NCI-H774 (cell line): ENCODE measurements at places on chromosomes 12 and 14.

DNA sequence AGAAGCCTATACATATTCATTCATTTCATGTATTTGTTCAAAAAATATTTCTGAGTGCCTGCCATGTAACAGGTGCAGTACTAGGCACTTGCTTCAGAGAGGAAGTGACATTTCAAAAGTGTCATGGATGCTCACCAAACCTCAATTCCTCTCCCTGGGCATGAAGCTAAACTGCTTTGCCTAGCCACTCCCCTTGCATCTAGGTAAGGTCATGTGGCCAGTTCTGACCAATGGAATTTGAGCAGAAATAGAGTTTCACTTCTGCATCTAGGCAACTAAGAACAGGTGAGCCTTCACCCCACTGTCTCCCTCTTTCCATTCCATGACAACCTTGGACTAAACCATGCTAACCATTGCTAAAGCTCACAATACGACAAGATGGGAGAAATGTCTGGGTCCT, 27.6 kb downstream of the TC2N start:
- no peak for DNase-seq

- peak; percentile 73 for DNase-seq
Measured at GRCh38 chr14:37230551-37231194, 32.9 kb downstream of the MIPOL1 start.

DNA sequence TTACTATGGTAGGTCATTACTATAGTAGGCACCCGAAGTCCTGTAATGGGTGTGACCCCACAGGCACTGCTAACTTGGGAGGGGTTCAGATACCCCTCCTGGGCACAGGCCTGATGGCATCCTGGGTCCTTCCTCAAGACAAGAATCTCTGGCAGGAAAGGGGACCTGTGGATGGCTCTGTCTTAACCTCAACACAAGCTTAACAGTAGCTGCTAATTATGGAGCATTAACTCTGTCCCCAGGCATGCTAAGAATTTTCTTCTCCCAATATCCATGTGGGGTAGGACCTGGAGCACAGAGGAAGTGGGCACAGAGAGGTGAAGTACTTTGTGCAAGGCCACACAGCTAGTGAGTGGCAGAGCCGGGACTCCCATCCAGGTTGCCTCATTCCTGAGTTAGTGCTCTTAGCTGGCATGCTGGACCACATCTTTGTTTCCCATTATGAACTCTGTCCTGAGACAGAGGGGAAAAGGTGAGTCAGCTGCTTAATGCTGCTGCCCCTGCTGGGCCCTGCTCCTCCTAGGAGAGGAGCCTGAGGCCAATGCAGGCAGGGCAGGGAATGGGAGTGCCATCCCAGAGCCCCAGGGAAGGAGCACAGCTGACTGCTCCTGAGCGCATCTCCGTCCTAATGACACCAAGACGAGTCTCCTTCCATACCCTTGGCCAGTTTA, 32.1 kb downstream of the GALNT16 start:
- no peak for DNase-seq

GRCh38 chr14:103928011-103928890, at the start of gene TDRD9:
TDRD9 (plus strand) TSS chr14:103928456; CDS start chr14:103928510, 54 bp downstream.
- DNase-seq = no peak

DNA sequence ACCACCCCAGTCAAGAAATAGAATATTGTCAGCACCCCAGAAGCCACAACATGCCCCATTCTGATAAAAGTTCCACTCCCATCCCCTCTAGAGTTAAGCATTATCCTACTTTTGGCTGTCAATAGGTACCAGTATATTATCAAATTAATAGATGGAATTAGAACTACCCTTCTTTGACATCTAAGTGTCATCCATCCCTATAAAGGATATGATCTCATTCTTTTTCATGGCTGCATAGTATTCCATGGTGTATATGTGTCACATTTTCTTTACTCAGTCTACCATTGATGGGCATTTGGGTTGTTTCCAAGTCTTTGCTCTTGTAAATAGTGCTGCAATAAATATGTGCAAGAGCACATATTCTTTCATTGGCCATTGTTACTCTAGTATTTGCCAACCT, 246.2 kb downstream of the SEC23A start:
- DNase-seq = no peak

- DNase-seq = no peak
Measured at GRCh38 chr14:68469208-68469713, 323.6 kb downstream of the ZFP36L1 start.

- no peak for DNase-seq
Measured at GRCh38 chr12:57055824-57056223, 5.9 kb upstream of the MYO1A start.

DNA sequence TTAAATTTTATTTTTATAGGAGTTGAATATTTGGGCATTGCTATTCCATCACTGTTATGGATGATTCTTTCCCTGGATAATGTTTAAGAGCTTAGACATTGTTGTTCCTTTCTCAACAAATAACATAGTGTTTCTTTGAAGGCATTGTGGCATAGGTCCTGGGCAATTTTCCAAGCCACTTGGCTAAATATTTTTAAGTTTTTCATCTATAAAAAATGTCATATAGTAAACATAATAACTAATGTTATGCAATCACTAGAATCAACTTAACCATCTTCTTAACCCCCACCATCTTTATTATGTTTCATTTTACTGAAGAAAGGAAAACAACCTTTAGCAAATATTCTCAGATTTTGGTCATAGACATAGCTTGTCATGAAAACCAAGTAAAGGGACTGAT, 600.6 kb upstream of the LMO3 start:
- no peak for DNase-seq

DNA sequence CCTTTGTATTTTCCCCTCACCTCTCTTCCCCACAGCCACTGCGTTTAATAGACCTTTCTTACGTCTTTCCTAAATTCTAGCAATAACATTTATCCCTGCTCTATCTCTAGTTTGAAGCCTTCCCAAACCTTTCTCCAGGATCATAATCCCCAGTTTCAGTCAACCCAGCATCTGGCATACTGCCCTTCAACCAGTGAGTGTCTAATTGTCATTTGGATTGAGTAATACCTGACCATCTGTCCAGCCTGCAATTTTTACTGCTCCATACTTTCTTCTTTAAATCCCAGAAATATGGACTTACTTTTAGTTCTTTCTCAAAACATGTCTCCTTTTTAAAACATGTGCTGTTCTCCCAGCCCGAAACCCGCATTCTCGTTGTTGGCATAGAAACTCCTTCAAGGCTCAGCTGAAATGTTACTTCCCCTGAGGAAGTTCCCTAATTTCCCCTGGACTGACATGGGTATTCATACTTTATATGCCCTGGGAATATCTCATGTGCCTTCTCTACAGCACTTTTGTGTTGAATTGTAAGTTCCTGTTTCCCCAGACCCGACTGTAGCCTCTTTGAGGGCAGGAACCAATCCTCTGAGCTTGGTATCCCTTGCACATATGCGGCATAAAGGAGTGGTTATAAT, 65.1 kb upstream of the ETV6 start:
- no peak for DNase-seq

DNA sequence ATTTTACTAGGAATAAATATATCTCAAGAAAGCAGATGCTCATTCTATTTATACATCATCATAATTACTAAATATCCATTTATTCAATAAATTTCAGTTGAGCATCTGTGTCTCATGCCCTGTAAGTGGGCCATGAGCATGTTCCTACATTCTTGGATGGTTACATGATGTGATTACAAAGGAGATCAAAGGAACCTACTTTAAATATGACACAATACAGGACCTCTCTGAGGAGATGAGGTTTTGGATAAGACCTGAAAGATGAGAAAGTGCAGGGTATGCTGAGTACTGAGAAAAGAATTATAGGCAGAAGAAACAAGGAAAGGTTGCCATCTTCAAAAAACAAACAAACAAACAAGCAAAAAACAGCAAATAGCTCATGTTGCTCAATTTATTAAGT, 105.4 kb upstream of the CNTN1 start:
- DNase-seq = no peak

GRCh38 chr14:98940693-98941437, 331.1 kb downstream of the BCL11B start:
- DNase-seq = no peak

DNA sequence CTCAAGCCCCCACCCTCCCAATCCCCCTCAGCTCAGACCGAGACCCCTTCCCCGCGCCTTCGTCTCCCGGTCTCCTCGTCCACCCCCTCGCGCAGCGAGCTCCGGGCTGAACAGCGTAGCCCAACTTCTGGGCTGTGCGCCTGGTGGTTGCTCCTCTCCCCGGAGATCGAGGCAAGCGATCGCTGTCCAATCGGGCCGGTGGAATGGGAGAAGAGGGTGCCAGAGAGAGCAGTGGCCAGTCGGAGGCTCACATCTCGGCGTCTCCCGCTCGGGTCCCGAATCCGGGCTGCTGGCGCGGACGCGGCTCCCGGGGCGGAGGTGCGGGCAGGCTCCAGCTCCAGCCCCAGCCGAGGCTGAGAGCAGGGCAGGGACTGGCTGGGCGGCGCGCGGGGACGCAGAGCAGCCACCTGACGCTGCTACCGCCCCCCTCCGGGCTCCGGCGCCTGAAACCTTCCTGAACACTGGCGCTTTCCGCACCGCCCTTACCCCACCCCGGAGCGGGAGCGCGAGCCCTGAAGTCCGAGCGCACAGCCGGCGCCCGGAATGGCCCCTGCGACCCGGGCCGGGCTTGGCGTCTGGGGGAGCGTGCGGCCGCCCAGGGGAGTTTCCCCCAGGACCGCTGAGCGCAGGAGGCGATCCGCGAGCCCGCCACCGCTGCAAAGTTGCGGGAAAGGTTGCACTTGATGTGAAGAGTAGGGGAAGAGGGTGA, 508 bp upstream of the KCNH5 start:
- peak; percentile 46 for DNase-seq

DNA sequence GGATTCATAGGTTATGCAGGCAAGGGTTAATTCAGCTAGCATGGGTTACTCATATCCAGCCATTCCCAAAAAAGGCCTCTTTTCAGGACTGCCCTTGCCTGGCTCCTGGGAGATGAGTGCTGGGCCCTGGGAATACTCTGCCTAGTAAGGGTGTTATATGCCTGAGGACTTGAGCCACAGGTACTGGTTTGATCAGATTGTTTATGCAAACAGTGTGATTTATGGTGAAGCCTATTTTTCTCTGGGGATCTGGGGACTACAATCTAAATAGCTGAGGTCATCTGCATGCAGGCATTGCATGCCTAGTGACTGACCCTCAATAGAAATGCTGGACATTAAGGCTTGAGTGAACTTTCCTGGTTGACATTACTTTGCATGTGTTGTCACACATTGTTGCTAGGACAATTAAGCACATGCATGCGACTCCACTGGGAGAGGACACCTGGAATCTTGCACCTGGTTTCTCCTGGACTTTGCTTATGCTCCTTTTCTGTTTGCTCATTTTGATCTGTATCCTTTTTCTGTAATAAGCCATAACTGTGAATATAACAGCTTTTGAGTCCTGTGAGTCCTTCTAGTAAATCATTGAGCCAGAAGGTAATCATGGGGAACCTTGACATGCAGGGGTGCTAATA, 73.0 kb downstream of the RAD51B start:
- no peak for DNase-seq

DNA sequence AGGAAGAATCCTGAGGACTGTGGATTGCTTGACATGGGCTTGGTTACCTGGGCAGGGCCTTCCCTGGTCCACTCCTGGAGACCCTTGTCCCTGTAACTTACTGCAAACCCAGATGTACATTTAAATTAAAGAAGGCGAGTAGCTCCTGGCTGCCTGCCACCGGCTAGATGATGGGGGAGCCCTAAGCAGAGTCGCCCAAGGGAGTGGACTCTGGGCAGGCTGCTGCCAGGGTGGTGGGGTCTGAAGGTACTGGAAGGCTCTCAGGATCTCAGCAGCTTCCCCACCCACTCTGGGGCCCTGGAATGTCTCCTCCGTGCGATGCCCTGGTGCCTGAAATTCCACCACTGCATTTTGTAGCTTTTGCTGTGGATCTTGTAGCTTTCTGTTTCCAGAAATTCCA, 74.7 kb downstream of the FBXL14 start:
- DNase-seq = no peak

GRCh38 chr14:90319173-90319572, 12.6 kb downstream of the NRDE2 start:
- no peak for DNase-seq

- DNase-seq = peak; percentile 16
Measured at GRCh38 chr12:22860926-22861325, 236.0 kb downstream of the ETNK1 start.

GRCh38 chr12:83985084-83985483, 927.5 kb downstream of the SLC6A15 start:
- no peak for DNase-seq

DNA sequence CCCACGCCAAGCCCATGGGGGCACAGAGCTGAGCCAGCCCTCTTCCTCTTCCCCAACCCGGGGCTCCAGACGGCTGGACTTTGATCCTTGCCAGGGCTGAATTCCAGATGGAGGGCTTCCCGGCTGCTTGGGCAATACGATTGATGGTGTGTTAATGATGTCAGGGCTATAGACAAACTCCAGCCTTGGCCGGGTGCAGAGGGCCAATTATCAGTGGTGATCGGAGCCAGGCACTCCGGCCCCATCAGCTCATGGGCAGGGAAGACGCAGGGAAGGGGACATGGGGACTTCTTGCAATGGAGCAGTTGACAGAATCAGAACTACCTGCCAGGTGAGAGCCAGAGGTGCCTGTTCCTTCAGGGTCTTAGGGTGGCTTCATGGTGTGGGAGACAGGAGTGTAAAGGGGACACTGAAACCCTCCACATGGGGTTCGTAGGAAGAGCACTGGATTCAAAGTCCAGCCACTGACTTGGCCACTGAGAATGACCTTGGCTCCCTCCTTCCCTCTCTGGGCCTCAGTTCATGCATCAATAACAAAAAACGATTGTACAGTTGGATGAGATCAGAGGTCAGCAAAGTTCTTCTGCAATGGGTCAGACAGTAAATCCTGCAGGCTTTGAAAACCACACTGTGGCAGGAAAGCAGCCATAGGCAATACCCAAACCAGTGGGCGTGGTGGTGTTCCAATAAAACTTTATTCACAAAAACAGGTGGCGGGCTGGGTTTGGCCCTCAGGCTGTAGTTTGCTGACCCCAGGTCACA, 333.7 kb downstream of the MED13L start:
- no peak for DNase-seq

- no peak for DNase-seq
Measured at GRCh38 chr12:113252494-113252893, 31.2 kb downstream of the TPCN1 start.

- no peak for DNase-seq
Measured at GRCh38 chr14:82029038-82029437, 495.4 kb upstream of the SEL1L start.

GRCh38 chr12:131943876-131944275, 5.9 kb upstream of the EP400 start:
- DNase-seq = no peak

- DNase-seq = no peak
Measured at GRCh38 chr14:95327558-95328374, 8.1 kb upstream of the CLMN start.

DNA sequence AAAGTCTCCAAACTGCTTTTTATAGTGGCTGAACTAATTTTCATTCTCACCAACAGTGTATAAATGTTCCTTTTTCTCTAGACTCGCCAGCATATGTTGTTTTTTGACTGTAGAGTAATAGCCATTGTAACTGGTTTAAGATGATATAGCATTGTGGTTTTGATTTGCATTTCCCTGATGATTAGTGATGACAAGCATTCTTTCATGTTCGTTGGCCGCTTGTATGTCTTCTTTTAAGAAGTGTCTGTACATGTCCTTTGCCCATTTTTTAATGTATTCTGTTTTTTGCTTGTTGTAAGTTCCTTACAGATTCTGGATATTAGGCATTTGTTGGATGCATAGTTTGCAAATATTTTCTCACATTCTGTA, 404.9 kb downstream of the FLRT2 start:
- DNase-seq = no peak
